Fibroblast of skin of abdomen (primary cell): ENCODE measurements at places on chromosomes 5 and 9.

DNA sequence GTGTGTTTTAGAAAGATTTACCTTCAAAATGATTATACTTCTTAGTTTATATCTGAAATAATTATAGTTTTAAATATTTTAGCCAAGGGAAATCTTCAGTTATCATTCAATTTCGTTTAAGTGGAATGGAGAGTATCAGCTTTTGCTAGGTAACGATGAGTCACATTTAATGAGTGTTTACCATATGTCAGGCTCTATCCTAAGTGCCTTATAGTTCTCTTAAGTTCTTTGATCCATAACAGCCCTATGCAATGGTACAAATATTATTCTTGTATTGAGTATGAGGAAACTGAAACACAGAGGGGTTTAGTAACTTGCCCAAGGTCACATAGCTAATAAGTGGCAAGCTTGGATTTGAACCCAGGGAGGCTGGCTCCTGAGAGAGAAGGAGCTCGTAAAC, 37.5 kb upstream of the SHB start:
- no peak for DNase-seq

DNA sequence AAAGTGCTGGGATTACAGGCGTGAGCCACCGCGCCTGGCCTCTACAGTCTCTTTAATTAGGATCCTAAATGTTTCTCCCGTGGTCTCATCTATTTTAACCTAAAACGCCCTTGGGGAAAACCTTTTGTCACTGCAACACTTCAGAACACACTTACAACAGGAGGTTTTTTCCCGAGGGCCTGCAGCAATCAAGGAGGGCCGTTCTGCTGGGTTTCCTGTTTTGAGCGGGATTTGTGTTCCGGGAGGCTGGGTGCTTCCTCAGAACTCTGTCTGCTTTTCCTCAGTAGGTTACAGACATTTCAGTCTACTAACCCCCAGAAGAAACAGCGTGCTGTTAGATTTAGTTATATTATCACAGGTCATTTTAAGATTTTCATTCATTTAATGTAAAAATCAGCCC, 65.4 kb upstream of the IRX4 start:
- no peak for DNase-seq

- no peak for DNase-seq
Observed at GRCh38 chr5:1545126-1545804, 21.5 kb upstream of the LPCAT1 start.

DNA sequence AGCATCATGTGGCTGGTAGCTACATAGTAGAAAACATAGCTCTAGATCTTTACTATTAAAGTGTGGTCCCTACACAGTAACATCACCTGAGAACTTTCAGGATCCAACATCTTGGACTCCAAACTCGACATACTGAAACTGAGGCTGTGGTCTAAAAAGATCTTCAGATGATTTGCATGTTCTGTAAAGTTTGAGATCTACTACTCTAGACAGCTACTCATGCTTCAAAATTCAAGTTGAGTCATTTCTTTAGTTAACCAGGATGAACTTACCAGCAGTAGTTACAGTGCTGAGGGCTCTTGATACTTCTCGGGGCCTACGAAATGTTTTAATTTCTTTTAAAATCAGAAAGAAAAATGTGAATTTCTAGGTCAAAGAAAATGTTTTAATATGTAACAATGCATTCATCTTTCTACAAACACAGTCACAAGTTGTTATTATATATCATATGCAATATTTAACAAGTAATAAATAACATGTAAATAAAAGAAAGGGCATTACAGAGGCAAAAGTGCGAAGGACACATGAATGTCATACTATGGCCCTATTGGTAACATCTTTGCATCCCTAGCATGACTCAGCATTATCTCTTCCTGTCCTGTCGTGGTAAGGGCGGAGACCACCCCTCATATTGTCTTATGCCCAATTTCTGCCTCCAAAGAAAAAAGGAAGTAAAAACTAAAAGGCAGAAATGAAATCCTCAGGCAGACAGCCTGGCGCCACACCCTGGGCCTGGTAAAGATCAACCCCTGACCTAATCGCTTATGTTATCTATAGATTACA, 563.9 kb upstream of the TLE4 start:
- no peak for DNase-seq

DNA sequence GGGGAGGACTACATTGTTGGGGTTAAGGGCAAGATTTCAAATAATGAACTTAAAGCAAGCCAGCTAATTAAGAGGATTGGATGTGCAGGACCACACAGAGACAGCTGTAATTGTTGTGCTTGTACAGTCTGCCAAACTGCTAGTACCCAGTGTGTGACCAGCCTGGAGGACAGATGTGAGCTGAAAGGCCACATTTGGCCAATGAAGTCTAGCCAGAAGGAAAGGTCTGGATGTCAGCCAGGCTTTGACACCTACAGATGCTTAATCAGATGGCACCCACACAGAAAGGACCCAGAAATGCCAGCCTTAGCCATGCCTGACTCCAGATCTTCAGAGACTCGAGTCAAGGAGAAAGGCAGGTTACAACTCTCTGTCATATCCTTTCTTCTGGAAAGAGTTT, 491.1 kb downstream of the KIF4B start:
- DNase-seq = no peak

DNA sequence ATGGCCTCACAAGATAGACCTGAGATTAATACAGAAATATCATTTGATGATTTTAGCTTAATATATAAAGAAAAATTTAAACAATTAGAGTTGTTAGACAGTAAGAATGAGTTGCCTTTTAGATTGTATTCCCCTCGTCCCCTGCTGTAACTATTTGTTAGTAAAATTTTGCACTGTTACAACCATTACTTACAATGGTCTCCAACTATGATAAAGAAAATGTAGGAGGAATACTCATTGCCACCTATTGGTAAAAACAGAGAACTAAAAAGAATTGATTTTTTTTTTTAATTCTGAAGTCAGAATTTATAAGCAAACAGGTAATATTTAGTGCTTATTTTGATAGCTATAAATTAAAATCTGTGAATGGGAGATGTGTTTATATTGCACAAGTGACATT, 937.6 kb downstream of the TLE4 start:
- DNase-seq = no peak

- no peak for DNase-seq
Observed at GRCh38 chr5:154570572-154571324, 92.7 kb upstream of the HAND1 start.

DNA sequence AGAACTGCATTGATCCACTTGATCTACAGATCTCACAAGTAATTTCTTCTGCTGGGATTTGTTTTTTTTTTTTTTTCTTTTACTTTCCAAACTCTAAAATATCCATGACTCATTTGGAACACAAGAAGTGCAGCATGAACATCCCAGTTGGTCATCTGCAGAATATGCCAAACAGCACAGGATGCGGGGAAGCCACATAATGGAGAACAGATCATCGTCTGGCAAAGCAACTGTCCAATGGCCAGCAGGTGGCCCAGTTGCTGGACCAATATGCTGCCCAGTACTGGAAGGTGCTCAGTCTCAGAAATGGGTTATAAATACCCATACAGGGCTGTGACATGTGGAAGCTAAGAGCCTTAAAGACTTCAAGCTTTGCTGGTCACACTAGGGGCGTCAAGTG, 221.3 kb upstream of the TAS2R1 start:
- DNase-seq = peak; percentile 91

DNA sequence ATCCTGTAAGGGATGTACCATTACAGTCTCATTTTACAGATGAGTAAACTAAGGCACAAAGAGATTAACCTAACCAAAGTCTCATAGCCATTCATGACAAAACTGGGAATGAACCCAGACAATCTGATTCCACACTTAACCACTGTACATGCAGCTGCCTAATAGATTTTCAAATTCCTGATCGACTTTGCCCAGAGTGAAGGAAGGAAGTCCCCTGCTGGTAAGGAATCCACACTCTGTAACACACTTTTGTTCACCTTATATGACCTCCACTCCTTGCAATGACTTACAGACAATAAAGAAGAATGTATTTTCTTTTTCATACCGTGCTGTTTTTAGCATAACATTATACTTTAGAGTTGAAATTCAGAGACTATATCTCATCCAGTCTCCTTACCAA, 31.3 kb upstream of the PLPP6 start:
- DNase-seq = peak; percentile 9

GRCh38 chr9:126393876-126394275, 67.2 kb downstream of the MVB12B start:
- DNase-seq = no peak

DNA sequence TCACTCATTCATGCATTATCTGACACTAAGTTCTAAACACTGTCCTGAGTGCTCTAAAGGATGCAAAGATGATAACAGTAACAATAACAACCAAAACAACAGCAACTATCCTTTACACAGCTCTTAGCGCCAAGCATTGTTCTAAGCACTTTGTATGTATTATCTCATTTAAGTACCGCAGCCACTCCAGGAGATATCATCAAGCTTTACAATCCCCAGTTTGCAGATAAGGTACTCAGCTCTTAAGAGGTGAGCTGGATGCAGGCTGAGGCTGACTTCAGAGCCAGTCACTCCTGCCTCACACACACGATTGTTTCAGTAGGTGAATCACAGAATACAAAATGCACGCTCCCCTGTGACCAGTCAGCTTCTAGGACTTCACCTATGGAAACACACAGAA, 141.8 kb downstream of the PAX5 start:
- DNase-seq = no peak

GRCh38 chr5:151212406-151212798, 11.5 kb downstream of the CCDC69 start:
- no peak for DNase-seq

- no peak for DNase-seq
Observed at GRCh38 chr5:165775111-165775510, 2269.7 kb downstream of the MAT2B start.

DNA sequence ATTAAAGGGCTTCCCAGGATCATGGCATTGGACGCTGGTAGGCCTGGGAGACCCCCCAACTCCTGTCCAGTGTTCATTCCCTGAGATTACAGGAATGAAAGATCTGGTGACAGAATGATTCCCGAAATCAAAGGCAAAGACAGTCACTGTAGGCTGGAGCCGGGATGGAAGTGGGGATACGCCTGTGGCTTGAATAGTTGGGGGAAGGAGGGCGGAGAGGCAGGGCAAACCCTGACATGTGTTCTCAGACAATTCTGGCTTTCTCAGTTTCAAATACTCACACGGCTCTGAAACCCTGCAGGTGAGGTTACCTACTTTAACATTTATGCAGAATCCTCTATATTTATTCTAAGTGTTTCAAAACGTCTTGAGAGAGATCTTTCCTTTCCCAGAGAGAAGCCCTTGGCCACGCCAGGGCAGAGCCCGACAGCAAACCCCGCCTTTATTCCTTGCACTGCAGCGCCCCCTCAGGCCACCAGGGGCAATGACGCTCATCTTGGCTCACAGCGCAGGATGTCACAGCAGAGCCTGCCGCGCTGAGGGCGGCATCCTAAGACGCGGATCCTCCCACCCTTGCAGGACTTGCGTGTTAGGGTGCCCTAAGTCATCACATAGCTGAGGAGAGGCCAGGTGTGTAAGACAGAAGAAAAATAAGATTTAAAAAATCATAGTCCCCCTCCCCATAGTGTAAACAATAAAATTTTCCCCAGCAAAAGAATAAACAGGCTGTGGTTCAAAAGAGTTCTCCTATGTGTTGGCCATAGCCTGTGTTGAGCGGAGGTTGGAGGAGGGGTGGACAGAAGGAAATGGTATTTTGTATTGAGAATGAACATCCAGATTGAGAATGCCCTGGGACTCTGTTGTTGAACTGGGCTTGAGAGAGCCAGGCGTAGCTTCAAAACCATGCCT, 284.5 kb downstream of the NTRK2 start:
- peak; percentile 61 for DNase-seq

- peak; percentile 47 for DNase-seq
Observed at GRCh38 chr5:39440958-39441624, 16.3 kb upstream of the DAB2 start.

- no peak for DNase-seq
Observed at GRCh38 chr9:136803551-136804508, 3.9 kb upstream of the RABL6 start.

GRCh38 chr5:150434464-150434863, 15.1 kb downstream of the RPS14 start:
- peak; percentile 88 for DNase-seq

DNA sequence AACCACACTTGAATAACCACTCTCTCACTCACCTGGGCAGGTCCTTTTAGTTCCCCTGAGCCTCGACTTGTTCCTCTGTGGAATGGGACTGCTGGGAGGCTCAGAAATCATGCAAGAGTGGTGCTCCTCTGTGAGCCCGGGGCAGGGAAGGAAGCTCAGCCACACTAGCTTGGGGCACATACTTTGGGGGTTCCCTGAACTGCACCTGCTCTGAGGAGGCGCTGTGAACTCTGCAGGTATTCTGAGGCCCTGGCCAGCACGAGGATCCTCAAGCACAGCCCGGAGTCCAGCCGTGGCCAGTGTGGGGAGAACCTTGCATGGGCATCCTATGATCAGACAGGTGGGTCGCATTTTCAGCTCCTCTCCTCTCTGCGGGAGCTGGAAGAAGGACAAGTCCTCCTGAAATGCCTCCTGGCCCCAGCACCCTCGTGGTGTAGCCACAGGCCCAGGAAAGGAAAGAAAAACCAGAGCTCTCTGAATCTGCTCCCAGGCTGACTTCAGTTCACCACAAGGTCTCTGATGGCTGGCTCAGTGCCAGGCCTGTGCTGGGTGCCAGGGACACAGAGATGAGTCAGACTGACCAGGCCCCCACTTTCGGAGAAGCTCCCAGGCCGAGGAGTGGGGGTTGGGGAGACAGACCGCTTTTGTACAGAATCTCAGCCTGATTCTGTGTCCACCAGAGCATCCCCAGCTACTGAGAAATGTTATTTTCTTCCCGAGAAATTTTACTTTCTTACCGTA, 11.9 kb downstream of the GLIPR2 start:
- DNase-seq = peak; percentile 97

- DNase-seq = no peak
Observed at GRCh38 chr5:1934801-1935429, 52.2 kb upstream of the IRX4 start.

DNA sequence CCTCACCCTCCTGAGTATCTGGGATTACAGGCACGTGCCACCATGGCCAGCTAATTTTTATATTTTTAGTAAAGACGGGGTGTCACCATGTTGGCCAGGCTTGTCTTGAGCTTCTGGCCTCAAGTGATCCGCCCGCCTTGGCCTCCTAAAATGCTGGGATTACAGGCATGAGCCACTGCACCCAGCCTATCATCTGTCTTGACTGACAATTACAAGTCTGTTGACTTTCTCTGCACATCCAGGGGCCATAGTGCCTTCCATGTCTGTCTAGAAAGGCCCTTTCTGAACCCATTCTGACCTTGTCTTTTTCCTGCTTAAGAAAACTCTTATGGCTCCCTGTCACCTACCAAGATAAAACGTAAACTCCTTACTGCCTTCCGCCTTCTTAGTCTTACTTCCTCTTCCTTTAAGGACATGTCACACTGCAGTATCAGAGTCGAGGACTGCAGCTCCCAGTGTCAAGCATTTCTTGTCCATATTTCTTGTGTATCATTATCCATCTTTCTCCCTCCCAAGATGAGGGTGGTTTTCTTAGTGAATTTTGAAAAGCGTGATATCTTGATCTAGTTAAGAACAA, 49.9 kb upstream of the SHB start:
- no peak for DNase-seq

DNA sequence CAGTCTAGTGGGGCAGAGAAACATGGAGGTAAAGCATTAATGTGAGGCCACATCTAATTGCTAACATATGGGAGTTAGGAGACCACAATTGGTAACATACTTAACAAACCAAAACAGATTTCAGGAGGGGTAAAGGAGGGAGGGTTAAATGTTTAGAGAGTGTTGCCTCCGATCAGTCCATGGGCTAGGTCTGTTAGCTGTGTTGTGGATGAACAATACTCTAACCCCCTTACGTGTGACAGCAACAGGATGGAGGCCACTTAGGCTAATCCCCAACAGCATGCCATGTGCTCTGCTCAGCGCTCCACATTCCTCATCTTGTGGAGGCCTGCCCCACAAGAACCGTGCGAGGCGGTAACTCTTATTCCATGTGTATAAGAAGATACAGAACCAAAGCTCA, 167.0 kb downstream of the CRB2 start:
- peak; percentile 82 for DNase-seq
